ENCODE measurements at places on chromosomes 2 and 18.

DNA sequence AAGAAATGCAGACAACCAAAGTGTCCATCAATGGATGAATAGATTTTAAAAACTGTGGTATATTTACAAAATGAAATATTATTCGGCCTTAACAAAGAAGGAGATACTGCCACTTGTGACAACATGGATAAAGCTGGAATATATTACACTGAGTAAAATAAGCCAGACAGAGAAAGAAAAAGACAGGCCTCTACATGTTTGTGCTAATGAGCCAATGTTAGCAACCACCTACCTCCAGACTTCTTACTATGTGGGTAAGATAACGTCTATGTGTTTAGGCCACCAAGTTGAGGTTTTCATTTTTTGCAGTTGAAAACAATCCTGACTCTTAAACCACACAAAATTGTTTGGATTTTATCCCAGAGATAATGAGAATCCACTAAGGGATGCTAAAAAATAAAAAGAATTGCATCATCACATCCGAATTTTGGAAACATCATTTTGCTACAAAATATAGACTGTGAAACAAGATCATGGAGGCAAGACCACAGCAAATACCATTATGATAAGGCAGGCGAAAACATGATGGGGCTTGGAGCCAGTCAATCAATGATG is 47.0 kb downstream of the EVA1A start:
- no peak for DNase-seq

DNA sequence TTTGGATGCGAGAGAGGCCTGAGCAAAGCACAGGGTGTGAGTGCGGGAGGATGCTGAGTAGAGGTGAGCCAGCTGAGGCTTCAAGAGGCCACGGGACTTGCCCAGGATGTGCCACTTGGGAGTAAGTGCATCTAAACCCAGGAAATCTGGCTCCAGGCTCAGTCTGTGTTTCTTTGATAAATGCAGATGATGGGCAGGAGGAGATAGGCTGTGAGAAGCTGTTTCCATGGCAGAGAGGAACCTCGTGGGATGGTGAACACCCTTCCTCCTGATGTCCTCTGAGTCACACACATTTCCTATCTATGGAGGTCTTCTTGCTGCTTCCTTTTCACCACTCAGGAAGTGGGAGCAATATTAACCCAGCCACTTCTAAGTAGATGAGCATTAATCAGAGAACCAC is 38.4 kb upstream of the CELF4 start:
- DNase-seq = no peak

DNA sequence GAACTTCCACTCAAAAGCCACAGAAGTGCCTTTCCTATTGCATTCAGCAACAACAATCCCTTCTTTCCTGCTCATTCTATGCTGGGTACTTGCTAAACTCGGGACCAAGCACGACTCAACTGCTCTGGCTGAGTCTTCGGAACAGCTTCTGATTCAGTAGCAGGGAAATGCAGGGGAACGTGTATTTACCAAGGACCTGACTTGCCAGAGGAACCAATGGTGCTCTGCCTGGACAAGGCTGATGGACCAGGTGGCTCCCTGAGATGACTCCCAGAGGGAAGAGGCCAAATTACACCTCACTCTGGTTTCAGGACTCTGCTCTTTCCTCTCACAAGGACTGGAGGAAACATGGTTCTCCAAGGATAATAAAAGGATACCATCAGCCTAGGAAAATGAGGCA is 12.2 kb downstream of the CXCR2 start:
- DNase-seq = no peak

DNA sequence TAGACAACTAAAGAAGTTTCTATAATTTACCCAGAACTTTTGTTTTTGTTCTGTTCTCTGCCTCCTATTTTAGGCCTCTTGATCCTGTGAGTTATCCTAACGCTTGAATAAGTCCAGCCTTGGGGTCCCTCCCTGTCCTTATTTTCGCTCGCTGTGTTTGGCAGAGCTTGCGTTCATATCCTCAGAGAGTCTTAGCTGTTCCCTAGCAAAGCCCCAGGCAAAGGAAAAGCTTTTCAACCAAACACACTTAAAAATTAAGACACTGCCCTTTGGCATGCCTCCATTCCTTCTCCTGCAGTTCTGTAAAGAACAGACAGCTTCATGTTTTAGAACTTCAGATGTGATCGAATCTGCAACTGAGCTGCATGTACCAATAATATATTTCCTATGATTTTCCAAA is 517.2 kb downstream of the SUCLG1 start:
- no peak for DNase-seq

- no peak for DNase-seq
These were observed 152.8 kb upstream of the TMEFF2 start for GRCh38 chr2:192347542-192347941.

DNA sequence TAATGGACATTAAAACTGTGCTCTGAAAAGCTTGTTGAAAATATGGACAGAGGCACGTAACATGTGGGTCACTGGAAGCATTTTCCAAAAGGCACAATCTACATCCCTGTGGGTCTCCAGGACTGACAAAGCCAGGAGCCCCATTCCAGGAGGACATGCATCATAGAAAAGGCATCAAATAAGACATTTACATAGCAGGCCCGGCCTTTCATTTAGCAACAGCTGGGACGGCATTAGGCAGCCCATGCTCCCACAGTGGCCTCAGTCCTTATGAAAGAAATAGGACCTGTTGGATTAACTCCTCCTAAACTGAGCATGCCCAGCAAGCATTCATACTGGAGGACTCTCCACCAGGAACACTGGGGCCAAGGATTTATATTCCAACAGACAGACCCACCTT is 72.2 kb downstream of the TWIST2 start:
- no peak for DNase-seq

GRCh38 chr2:121095257-121096080 is 189.5 kb downstream of the TFCP2L1 start:
- no peak for DNase-seq

GRCh38 chr18:31801078-31801477 is 40.4 kb upstream of the SLC25A52 start:
- no peak for DNase-seq

DNA sequence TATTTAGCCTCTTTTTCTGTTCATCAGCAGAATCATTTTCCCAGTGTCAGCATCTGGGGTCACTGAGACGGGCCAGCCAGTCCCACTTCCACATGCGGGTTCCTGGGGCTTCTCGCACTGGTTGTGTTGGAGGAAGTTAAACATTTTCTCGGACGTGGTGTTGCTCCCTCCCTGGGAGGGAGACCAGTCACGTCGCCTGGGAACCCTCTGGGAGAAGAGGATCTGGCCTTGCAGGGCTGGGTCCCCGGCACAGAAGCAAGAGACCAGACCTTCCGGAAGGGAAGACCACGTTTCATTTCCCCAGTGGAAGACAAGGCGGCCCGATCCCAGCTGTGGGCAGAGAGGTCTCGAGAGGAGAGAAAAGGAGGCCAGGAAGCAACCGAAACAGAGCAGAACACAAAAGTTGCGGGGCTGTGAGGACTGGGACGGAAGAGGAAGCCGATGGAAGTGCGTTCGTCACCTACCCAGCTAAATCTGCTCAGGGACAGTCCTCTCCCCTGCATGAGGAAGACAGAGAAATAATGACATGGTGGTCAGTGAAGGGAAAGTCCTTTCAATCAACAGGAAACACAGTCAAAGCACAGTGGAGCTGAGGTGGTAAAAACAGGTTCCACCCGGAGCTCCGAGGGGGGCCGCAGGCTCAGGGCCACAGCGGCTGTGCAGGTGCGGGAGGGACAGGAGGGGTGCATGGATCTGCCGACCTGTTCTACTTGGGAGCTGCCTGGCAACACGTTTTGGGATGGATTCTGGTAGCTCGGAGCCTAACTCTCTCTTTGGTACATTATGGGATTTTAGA is 144.4 kb downstream of the MBP start:
- no peak for DNase-seq

DNA sequence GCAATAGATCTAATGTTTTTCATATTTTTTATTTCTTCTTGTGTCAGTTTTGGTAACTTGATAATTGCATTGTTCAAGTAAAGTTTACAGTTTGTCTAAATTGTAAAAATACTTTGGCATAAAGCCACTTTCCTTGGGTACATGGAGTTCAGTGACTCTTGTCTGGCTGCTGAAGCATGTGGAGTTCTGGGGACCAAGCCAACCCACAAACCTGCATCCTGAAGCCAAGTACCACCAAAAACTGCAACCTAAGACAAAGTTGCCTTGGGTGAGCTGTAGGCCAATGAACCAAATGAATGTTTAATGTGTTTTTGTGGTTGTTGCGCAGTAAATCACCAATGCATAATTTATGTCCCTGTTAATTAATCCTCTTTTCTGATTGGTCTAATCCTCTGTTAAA is 872.6 kb downstream of the BCL11A start:
- no peak for DNase-seq

- no peak for DNase-seq
These were observed 25.0 kb upstream of the ARL5A start for GRCh38 chr2:151853070-151853758.

- no peak for DNase-seq
These were observed 319.4 kb downstream of the NRXN1 start for GRCh38 chr2:50712569-50712968.

DNA sequence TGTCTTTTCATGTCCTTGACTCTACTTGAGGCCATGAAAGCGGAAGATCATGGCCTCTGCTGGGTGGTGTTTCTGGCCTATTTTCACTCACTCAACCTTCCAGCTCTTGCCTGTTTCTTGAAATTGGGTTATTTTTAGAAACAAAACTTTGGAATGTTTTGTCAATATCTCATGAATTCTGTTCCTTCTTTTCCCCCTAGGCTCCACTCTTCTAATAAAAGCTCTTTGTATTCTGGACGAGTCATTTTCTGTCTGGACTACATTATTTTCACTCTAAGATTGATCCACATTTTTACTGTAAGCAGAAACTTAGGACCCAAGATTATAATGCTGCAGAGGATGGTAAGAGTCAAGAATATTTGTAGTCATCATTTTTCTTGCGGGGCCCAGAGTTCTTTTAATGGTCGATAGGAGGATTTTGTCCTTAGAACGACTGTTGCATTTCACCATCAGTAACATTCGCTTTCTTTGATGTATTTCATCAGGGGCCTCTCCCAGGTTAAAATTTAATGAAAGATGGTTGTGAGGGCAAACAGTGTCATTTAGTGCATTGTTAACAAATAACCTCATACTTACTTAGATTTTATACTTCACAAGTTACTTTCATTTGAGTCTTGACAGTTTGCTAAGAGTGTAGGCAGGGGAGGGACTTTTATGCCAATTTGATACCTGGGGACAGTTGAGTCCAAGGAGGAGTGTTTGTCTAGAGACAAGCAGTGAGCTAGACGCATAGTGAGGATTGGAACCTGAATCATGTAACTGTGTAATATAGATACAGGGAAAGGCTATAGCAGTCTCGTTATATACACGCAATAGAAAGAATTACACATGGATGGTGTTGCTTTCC is 64.6 kb downstream of the TRPM8 start:
- DNase-seq = no peak

DNA sequence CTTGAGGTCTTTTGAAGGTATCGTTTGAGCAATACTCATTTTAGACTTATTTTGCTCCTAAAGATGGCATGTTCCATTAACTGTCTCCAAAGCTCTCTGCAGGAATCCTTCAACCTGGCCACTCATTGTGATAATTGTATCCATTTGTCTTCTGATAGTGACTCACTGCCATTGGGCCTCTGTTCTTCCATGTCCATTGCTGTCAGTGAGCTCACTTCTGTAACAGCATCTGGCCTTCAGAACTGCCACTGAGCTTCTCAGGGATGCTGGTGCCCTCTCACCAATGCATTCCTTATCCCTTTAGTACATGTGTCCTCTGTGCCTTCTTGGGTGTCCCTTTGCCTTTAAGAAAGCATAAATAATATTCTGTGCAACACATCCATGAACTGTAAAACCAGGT is 71.6 kb downstream of the MREG start:
- no peak for DNase-seq

DNA sequence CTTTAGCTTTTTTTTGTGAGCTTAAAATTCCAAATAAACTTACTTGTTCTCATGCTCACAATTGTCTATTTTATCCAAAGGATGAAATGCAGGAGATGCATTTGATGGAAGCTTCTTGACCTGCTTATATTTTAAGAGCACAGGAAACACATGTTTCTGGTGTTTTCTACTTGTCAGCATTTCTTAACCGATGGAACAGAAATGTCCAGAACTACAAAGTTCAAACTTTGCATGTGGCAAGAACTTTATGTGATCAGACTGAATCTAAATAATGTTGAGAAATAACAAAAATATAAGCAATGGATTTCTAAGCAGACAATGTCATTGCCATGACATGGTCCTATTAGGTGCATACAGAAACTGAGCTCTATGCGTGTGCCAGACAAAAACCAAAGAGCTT is 9.9 kb upstream of the CTLA4 start:
- DNase-seq = no peak

- no peak for DNase-seq
These were observed 37.3 kb upstream of the C18orf32 start for GRCh38 chr18:49524349-49524748.

DNA sequence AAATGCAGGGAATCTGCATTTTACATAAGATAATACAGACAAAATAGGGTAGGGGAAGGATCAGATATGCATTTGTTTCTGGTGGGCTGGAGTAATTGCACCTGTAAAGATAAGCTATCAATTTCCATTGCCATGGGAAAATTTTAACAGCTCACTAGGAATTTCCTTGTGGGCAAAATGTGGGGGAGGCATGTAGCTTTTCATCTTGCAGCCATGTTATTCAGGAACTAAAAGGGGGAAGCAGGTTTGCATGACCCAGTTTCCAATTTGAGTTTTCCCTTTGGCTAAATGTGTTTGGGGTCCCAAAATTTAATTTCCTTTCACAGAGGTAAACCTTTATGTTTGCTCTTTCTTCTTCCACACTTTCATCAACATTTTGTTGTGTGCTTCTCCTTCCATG is 624.4 kb downstream of the NYAP2 start:
- no peak for DNase-seq

All from activated naive CD8-positive, alpha-beta T cell treated with anti-CD3 and anti-CD28 coated beads for 36 hours (primary cell).